Activated T-cell treated with anti-CD3 and anti-CD28 coated beads for 1 hour (primary cell): ENCODE measurements at places on chromosomes 3 and 15.

DNA sequence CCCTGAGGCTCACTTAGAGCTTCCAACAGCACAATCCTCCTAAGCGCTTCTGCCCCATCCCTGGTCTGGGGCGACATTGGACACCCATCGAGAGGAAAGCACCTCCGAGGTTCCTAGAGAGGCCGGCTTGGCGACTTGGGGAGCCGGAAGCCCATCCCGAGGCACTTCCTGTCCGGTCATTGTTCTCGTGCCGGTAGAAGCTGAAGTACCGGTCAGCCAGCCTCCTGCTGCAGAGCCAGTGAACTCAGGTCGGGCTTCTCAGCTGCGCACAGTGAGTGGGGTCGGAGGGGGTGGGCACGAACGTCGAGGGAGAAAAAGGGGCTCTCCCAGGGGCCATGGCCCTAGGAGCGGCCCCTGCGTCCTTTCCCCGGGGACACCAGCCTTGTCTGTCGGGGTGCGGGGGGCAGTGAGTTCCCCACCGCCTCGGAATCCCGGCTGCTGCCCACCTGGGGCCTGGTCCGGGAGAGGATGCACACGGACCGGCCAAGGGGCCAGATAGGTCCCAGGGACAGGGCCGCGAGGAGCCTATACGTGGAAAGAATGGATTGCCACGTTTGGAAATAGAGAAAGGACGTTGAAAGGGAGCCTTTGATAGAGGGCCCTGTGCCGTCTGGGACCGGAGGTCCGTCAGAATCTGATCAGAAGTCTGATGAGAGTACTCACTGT, at the start of gene ZNF35:
TSS of gene ZNF35 (plus strand) at position 169 of the 666 bp plus-strand sequence. CDS start 2,336 bp downstream, outside the sequence.
- DNase-seq, result no peak

- DNase-seq, result no peak
Observed at GRCh38 chr3:179706233-179706632, 53.4 kb downstream of the USP13 start.

DNA sequence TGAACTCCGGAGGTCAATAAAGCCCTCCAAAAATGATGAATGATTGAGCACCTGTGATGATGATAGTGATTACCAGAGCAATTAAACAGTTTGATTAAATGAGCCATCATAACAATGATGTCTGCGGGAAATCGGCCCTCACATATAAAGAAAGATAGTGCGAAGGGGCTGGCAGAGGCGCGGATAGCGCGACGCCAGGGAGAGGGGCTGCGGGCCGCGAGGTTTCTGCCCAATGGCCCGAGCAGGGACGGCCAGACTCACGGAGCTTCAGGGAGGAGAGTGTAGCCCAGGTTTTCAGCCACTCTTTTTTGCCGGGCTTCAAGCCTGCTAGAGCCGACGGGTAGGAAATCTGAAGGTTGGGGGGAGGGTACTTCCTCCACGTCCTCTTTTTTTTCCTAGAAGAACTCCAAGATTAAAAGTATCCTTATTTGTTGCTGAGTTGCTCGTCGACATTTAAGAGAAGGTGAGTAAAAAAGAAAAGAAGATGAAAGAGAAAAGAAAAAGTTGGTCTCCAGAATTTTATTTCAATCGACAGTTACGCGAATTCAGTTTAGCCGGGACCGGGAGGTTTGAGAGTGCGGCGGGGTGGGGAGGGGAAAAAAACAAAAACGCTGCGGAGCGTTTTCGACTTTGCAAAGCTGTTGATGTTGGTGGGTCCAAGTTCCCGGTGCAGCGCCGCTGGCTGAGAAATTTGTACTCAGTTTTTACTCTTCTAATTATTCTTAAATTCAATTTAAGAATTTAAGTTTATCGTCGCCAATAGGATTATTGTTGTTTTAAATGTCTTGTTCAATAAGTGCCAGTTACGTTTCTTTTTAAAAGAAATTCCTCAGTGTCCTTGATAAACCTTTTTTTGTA, 2.2 kb upstream of the MEIS2 start:
- no peak for DNase-seq

GRCh38 chr3:18725668-18726407, 300.7 kb upstream of the SATB1 start:
- DNase-seq, result peak; percentile 16

DNA sequence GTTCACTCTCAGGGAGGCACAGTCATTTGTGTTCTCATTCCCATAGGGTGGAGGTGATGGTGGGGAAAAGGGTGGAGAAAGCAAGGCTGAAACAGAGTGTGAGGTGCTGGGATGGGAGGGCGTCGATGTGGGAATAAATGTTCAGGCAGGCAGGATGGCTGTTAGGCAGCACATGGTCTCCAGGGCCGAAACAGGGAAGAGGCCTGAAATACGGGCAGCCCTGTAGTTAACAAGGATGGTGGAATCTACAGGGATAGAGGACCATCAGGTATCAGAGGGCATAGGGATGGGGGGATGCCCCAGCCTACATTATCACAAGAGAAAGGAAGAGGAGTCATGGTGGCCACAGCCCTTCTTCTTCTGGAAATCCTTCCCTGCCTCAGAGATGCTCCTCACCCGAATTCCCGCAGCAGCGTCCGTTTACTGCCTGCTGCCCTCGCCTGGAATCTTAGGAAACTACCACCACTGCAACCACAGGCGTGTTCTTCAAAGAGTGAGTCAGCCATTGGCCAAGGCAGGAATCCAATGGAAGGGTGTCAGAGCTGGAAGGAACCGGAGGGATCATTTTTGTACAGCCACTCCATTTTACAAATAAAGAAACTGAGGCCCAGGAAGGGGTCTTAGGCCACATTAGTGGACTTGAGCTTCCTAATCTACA, 49.7 kb upstream of the POMGNT2 start:
- DNase-seq, result no peak

DNA sequence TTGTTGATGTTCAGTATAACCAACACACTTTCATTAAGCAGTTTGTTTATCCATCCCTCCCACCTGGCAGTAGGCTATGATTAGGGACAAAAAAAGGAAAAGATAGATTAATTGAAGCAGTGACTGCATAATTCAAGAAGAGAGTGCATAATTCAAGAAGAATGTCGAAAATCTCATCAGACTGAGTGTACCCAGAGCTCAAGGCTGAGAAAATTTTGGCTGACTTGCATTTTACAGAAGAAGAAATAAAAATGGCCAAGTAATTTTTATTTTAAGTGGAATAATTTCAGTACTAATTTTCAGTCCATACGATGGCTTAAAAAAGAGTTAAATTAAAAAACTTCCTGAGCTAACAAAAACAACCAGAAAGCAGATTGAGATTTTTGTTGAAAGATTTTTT, 145.4 kb upstream of the LRRFIP2 start:
- no peak for DNase-seq

- DNase-seq, result no peak
Observed at GRCh38 chr3:183158113-183158512, 4.4 kb downstream of the LAMP3 start.

- DNase-seq, result no peak
Observed at GRCh38 chr15:96959501-96959900, 629.0 kb downstream of the NR2F2 start.

DNA sequence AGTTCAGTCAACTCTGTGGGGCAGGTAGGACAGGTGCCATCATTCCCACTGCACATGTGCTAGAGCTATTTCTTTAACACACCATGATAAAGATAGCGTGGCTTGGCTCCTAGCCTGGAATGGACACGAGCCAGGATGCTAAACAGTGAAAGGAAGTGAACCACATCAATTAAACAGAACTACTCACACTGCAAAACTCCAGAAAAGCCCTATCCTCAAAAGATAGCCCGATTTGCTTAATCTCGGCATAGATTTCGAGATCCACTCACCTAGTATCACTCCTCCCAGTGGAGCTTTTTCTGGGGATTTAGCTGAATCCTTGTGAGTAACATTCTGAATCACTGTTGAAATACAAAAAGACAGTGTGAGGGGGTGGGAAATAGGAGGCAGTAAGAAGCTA, 118.0 kb downstream of the ABI3BP start:
- no peak for DNase-seq

DNA sequence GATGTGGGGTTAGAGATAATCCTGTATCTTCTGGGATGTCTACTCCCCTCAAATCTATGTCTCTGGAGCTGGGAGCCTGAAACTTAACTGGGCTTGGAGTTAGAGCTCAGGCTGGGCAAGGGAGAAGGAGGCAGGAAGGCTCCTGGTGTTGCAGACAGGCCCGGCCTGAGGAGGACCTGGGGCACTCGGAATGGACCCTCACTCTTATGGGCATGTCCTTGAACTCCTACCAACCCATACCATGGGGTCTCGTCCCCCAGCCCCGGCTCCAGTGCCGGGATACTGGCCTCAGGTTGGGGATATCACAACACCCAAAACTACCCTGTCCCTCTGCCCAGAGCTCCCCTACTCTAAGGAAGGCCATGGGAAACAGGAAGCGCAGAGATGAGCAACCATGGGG, 45.2 kb downstream of the SCN5A start:
- DNase-seq, result no peak

DNA sequence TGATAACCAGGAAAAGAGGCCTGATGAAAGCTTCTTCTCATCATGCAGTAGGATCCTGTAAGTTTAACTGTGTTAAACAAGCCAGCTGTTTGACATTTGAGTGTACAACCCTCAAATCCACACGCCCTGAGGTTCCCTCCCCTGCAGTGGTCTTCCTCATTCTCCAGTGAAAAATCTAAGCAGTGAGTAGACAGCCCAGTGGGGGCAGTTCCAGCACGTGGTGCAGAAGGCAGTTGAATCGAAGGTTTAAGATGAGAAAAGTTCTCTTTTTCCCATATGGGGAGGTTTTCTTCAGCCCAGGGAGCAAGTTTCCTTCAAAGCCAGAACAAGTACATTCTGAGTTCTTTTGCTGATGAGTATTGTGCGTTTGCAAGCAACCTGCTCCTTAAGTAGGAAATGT, 174.5 kb downstream of the NR2F2 start:
- no peak for DNase-seq

- no peak for DNase-seq
Observed at GRCh38 chr3:38235466-38235865, 30.1 kb upstream of the SLC22A13 start.

DNA sequence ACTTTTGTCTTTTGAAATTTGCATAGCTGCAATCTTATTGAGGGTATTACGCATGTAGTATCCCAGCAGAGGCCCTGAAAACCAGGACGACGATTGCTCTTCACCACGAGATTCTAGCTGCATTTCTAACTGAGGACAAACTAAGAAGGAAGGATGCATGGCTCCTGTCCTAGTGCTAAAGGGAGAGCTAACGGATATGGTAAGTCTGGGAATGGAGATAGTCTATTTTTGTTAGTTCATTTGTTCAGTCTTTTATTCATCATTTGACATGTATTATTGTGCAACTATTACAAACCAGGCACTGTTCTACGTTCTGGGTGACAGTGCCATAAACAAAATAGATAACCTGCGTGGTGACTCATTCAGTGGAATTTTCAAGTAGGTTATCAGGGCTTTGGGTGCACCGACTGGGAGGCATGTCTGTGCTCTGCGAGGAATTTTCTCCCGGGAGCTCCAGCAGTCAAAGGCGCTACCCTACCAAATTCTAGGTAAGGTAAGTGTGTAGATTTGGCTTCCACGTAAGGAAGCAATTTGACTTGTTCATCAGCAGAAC, 51.9 kb upstream of the ETV5 start:
- DNase-seq, result no peak

DNA sequence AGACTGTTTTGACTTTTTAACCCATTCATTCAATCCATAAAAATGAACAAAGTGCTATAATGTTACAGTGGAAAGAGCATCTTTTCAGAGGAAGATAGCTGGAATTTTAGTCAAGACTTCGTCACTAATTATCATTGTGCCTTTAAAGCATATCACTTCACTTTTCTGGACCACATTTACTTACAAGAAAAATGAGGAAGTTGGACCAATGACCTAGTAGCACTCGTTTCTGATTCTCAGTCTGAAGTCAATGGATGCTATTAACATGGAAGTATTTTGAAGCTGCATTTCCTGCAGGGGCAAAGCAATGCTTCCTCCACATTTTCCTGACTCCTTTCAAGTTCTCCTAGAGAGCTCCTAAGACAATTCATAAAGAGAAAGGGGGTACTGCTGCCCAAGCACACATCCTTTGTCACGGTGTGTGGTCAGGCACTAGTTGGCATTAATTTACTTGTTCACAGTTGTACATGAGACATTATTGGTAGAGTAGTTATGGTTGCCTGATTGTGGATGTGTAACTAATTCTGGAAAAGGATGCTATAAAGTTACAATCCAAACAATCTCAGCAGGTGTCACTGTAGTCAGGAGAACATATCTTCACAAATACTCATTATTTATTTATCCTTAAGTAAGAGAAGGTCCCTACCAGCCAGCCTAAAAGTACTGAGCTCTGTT, 1049.1 kb downstream of the FHIT start:
- no peak for DNase-seq

GRCh38 chr3:24867783-24868182, 373.1 kb upstream of the THRB start:
- no peak for DNase-seq

DNA sequence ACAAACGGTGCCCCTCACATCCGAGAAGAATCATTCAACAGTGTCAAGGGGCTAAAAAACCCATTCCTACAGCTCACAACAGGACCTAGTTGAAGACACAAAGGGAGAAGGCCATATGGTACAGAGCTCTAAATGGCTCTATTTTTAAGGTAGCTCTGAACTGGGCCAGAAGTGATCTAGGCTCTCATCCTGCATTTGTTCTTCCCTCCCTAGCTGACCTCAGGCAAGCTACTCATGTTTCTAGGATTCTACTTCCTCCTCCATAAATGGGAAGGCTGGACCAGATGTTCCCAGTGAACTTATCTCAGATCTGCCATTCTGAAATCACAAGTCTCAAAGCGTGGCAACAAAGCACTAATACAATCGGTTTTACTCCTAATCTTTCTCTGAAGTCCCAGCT, 62.3 kb downstream of the CPNE4 start:
- DNase-seq, result no peak

- DNase-seq, result no peak
Observed at GRCh38 chr3:20096135-20096685, 56.0 kb downstream of the KAT2B start.

DNA sequence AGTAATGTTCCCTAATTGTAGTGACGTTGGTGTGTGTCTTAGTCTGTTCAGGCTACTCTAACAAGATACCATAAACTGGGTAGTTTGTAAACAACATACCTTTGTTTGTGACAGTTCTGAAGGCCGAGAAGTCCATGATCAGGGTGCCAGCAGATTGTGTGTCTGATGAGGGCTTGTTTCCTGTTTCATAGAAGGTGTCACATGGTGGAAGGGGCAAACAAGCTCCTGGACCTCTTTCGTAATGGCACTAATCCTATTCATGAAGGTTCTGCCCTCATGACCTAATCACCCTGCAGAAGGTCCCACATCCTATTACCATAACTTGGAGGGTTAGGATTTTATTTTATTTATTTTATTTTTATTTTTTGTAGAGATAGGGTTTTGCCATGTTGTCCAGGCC, 11.1 kb downstream of the ATXN7 start:
- DNase-seq, result no peak

GRCh38 chr3:112390783-112391641, 58.1 kb downstream of the CD200 start:
- no peak for DNase-seq
